Stimulated activated CD4-positive, alpha-beta T cell treated with anti-CD3 and anti-CD28 coated beads, Interleukin-4, amount 100 ng/mL, for 1 hour (primary cell): ENCODE measurements at places on chromosomes 7 and 10.

DNA sequence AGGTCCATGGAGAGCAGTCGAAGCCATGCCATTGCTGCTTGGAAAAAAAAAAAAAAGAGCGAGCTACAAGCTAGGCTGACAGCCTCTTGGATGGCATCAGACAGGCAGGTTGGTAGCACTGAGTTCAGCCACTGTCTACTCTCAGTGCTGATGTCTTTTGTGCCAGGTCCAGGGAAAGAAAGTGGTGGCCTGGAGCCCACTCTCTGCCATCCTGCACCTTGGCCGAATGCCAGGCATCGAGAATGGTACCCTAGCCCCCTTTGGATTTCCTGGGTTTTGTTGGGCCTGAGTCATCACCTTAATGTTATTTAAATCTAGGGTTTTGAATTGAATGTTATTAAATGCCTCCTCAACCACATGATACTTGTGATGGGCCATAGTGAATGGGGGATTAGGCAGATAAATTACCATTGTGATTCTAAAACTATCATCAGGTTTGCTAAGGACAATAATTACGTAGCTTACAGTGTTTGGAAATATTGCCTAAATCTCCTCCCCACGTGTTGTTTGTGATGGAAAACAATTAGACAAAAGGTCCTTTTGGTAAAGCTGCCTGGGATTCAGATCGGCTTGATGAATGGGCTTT is 195.7 kb upstream of the GPR26 start:
- DNase-seq = no peak

GRCh38 chr10:75547391-75548298 is 116.2 kb downstream of the LRMDA start:
- DNase-seq = no peak

DNA sequence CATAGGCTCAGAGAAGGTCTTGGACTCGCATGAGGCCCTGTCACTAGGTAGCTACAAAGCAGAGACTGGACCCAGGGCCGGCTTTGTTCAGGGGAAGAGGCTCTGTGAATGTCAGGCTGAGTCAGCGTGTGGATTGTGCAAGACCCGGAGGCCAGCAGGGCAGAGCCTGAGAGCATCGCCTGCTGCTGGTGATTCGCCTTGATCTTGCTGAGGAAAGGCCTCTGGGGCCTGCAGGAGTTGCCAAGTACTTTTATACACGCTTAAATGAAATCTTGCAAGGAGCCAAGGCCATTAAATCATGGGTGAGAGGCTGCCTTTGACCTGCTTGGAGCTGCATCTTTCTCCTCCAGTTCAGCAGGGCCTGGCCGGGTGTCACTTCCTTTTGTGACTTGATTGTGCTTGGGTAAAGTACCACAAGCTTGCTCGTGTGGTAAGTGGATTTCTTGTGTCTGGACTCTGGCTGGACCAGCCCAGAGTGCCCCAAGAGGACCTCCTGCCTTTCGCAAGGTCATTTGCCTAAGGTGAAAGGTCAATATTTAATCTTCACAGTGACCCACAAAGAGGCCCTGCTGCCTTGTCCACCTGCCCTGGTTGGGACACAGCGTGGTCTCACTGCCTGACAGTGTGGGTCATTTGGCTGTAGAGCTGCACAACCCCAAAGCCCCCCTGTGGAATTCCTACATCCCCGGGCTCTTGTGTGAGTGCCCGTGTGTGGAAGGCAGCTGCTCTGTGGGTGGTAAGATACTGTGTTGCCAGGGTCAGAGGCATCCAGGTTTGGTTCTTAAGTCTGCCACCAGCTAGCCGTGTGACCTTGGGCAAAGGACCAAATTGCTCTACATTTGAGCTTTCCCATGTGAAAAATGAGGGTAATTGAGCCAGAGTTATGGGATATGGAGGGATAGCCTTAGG is 38.6 kb upstream of the SH2D4B start:
- peak; percentile 66 for DNase-seq

- no peak for DNase-seq
Measured at GRCh38 chr7:28469562-28469961, 57.2 kb downstream of the CREB5 start.

- DNase-seq = no peak
Measured at GRCh38 chr10:131474416-131474815, 162.9 kb upstream of the TCERG1L start.

DNA sequence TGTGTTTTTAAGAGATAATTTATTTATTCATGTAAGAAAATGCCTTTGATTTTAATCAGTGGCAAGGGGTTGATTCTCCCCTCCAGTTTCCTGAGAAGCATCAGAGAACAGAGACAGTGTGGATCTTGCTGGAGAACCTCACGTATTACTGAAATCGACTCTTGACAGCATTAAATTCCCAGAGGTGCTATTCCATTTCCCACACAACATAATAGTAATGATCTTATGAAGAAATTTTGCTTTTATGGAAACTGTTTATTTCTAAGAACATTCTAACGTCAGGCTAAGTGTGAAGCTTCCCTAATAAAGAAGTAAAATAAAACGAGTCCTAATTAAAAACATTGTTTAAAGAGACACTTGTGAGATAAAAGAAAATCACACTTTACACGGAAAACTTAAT is 293.1 kb upstream of the NRP1 start:
- DNase-seq = no peak

DNA sequence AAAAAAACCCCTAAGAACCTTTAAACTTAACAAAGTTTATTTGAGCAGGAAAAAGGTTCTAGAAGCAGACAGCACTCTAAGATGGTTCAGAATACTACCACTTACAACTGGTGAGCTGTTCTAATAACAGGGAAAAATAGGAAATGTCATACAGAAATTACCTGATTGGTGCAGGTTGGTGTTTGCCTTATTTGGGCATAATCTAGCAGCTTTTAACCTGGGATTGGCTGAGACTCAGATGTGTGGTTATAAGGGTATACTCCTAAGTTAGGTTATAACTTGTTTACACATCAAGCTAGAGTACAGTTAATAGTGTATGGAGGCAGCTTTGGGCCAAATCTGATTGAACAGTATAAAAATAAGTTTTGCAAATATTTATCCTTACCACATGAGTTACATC is 59.8 kb downstream of the MAPK8 start:
- DNase-seq = no peak

DNA sequence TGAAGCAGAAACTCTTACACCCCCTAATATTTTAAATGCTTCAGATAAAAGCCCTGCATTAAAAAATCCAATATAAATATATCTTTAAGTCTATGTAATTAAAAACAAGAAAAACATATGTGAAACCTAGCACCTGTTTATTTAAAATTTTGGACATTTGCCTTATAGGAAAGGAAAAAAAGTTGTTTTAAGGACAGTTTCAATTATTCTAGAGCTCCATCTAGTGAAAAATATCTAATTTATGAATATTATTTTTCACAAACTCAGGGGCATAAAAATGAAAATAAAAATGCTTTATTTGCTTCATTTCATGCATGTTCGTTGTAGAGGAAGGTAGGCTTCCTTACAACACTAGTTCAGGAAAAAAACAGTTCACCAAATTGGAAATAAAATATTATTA is 26.1 kb downstream of the ENKUR start:
- no peak for DNase-seq

- no peak for DNase-seq
Measured at GRCh38 chr10:2974503-2975207, 92.7 kb upstream of the PFKP start.

GRCh38 chr10:110215286-110216170 is 8.1 kb downstream of the MXI1 start:
- DNase-seq = no peak

DNA sequence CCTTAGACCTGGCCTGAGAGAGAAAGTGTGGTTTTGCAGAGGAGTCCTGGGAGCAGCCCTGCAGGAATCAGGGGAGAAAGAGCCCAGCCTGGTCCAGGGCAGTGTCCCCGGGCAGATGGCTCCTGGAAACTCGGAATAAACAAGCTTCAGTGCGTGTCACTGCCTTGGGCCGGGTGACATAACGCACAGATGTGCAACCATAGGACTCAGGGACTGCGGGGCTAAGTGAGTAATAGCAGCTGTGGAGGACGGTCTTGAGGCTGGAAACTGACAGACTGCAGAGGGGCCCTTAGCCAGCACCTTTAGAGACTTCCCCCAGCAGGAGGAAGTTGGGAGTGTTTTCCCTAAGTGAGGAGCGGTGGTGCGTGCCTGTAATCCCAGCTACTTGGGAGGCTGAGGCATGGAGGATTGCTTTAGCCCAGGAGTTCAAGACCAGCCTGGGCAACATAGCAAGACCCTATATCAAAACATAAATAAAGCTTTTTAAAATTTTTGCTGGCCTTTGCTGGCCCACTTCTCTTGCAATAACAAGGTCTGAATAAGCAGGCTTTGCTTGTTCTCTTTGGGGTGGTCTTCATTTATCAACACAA is 5.3 kb upstream of the CLIP2 start:
- no peak for DNase-seq

- DNase-seq = no peak
Measured at GRCh38 chr10:76296957-76297356, 865.5 kb downstream of the LRMDA start.
